Activated gamma-delta T cell treated with anti-CD3 and anti-CD28 coated beads, Interleukin-2, amount 50 U/mL, for 16 hours (primary cell): ENCODE measurements at places on chromosomes 13 and 19.

- DNase-seq, result no peak
Observed at GRCh38 chr19:28210886-28211285, 1002.1 kb downstream of the UQCRFS1 start.

DNA sequence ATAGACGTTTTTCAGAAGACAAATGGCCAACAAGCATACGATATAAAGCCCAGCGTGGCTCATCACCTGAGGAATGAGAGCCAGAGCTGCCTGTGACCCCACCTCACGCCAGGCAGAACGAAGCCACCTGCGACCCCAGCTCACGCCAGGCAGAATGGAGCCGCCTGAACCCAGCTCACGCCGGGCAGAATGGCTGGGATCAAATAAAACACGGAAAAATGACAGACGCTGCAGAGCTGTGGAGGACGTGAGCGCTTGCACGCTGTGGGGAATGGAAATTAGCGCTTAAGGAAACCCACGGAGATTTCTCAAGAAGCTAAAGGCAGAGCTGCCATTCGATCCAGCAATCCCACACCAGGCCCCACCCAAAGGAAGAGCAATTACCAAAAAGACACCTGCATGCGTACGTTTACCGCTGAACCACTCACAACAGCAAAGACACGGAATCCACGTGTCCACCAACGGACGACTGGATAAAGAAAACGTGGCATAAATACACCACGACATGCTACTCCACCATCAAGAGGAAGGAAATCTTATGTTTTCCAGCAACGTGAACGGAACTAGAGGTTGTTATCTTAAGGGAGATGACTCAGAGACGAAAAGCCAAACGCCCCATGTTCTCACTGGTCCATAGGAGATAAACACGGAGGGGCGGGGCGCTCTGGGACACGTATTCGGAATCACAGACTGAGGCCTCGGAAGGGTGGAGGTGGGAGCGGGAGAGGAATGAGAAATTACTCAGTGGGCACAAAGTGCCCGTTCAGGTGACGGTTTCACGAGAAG, 30.7 kb upstream of the C13orf46 start:
- no peak for DNase-seq

DNA sequence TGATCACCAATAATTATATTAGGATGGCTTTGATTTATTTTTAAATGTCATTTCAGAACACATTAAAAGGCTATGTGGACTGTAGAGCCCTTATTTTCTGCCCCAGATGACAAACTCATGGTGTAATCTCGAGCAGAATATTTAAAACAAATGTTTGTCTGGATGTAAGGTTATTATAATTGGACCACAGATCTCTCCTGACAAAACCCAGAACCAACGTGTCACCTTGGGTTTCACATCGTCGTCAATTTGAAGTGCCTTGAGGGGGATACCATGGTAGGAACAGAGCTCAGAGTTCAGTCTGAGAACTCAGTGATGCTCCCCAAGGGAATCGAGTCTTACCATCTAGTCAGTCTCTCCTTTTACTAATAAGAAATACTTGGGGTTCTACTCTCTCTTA, 2.8 kb downstream of the SACS start:
- no peak for DNase-seq

- DNase-seq, result no peak
Observed at GRCh38 chr19:49997709-49998108, 27.5 kb downstream of the VRK3 start.

DNA sequence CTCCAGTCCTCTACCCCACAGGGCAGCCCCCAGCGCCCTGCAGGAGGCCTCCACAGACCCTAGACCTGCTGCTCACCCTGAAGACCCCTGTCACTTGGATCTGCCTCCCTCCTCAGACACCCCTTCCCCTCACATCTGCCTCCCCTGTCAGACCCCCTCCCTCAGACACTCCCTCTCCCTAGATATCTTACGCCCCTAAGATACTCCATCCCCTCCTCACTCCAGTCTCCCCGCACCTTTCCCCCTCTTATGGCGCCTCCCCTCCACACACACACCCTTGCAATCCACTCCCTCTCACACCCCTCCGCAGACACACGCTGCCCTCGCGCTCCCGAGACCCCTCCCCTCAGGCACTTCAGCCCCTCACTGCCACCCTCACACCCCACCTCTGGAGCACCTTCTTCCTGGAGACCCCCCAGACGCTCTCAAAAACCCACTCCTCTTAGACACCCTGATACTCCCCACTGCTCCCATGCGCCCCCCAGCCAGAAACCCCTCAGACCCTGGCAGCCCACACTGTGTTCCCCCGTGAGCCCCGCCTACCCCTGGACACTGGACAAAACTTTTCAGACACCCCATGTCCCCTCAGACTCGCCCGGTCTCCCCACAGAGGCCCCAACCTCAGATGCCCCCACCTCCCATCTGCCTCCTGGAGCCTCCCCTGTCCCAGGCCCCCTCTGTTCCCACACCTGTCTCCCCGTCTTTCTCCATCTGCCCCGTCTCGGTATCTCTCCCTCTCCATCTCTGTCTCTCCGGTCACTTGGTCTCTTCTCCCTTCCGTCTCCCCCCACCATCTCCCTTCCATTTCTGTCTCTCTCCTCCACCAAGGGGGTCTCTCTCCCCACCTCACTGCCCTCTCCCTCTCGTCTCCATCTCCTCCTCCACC, 14.5 kb downstream of the ERFL start:
- no peak for DNase-seq

GRCh38 chr19:4445963-4446703, 11.5 kb downstream of the UBXN6 start:
- DNase-seq, result no peak

GRCh38 chr13:79593121-79593520, 112.2 kb downstream of the NDFIP2 start:
- DNase-seq, result no peak

- DNase-seq, result no peak
Observed at GRCh38 chr19:55297267-55297666, 13.5 kb downstream of the BRSK1 start.

DNA sequence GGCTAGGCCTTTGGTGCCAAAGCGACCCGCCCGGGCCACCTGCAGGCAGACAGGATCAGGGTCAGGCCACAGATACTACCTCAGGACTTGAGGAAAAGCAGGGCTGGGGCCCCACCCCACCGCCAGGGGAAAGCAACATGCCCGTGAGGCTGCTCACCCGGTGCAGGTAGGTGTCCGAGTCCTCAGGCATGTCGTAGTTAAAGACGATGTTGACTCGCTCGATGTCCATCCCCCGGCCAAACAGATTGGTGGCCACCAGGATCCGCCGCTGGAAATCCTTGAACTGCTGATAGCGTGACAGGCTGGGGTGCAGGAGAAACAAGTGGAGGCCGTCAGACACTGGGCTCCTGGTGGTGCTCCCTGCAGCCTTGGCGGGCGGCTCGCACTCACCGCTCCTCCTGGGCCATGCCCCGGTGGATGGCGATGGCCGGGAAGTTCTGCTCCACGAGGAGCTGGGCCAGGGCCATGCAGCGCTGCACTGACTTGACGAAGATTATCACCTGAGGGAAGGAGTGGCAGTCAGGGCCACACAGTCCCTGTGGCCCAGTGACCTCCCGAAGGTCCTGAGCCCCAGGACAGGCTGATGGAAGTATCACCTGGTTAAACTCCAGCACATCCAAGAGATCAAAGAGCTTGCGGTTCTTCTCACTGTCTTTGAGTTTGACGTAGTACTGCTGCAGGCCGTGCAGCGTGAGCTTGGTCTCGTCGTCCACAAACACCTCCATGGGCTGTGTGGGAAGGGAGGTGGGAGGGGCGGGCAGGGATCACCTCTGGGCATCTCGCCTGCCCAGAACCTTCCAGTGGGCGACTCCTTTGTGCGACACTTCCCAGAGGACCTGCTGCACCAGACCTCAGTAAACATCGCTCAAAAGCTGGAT, 9.8 kb downstream of the DDX39A start:
- DNase-seq, result no peak

DNA sequence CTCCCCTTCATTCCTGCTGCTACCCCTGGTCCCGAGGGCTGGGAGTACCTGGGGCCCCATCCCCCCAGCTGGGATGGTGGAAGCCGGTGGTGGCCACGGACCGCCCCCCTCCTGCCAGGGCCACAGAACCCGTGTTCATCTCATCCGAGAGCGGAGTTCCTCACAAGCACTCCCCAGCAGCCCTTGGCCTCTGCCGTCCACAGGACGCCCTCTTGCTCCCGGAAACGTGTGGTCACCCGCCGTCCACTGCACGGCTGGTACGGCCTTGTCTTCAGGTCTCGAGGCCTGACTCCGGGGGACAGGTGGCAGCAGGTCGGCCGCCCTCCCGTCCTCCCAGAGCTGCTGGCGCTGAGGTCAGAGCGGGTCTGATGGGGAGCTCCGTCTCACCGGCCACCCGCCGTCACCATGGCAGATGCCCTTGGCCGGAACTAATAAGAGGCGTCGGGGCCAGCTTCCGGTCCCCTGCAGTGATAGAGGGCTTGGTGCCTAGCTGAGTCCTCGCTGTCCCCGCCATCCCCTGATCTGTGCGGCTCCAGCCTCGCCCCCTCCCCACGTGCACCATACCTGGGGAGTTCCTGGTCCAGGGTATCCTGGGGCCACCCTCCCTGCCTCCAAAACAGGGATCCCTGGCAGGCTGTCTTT, 16.5 kb upstream of the CSNK1G2 start:
- no peak for DNase-seq

- DNase-seq, result no peak
Observed at GRCh38 chr13:100798739-100799361, 124.3 kb upstream of the TMTC4 start.

DNA sequence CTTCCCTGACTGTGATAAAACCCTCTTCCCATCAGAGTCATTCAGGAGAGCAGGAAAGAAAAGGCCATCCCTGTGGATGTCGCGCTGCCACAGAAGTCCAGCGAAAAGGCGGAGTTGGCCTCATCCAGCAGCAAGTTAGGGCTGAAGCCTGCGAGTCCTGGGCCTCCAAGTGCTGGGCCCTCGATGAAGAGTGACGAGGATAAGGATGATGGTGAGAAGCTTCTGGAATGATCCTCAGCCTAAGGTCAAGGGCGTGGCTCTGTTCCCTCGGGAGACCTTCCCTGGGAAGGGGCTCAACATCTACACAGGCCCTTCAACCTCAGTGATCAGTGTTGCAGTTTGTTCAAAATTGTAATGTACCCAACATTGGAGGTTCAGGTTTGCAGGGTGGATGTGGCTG, 22.3 kb downstream of the TEX29 start:
- DNase-seq, result no peak

- no peak for DNase-seq
Observed at GRCh38 chr13:45833242-45833641, 18.3 kb downstream of the SIAH3 start.

- DNase-seq, result no peak
Observed at GRCh38 chr19:30908262-30908771, 440.9 kb downstream of the TSHZ3 start.

DNA sequence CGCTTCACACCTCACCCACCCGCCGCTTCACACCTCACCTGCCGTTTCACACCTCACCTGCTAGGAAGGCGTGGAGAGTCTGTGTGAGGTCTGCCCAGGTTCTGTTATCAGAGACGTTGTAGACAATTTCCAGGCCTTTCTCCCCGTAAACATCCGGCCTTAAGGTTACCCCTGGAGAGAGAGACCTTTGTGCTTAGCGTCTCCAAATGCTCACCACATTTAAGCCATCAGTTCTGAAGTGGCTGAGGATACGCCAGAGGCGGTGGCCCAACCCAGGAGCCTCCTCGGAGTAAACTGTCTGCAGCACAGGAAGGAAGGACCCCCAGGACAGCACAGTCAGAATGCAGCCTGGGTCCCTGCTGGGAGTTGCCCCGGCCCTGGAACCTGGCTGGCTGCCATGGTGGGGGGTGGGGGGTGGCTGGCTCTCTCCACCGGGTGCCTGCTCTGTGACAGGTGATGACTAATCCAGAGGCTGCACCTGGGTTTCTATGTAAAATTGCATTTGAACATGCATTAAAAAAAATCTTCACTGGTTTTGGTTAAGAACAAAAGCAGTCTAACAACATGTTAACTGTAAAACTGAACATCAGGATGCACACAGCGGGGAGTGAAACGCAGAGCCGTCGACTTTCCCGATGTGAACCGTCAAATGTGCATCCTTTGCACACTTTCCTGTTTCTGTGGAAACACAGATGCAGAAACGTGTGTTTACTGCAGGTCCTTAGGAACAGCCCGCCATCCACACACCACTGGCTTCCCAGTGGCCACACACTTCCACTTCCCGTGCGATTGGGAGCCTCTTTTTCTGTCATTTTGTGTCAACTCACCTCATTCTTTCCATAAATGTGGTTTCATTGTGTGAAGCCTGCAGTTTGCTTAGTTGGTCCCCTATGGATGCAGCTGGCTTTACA, 4.5 kb downstream of the ATP4B start:
- DNase-seq, result no peak

GRCh38 chr19:57620673-57621348, 6.8 kb downstream of the ZNF134 start:
- no peak for DNase-seq

GRCh38 chr13:104967836-104968630, 1567.4 kb downstream of the EFNB2 start:
- DNase-seq, result no peak

DNA sequence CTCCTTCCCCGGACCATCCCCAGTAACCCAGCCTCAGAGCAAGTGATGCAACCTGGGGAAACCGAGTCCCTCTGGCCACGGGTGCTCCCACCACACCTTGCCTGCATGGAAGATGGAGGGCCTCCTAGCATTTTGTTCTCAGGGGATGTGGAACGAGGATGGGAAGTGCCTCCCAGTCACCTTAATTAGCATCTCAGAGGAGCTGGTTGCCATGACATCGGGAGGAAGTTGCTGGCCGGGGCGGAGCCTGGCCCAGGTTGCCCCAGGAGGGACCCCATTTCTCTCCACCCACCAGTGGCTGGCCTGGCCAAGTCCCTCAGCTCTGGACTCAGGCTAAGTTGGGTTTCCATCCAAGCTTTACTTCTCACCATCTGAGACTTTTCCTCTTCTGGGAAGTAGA, 24.1 kb upstream of the PTPRS start:
- DNase-seq, result no peak

GRCh38 chr13:68099631-68100030, 869.5 kb upstream of the PCDH9 start:
- DNase-seq, result no peak
